ENCODE measurements at places on chromosomes 12 and 14. TPM values are rescaled to one million over a fixed set of nuclear protein-coding genes. Genes with fewer than 3 reads are reported as not detected.

- H3K4me3 ChIP-seq, result no peak overlapping the region
- H3K4me1 ChIP-seq, result no peaks in the 10 kb centered on the region
- no peak overlapping the region for H3K27ac ChIP-seq
- no peaks in the 10 kb centered on the region for H3K36me3 ChIP-seq
- no peaks in the 10 kb centered on the region for H3K27me3 ChIP-seq
Observed at GRCh38 chr12:126811391-126811790, 1455.6 kb upstream of the TMEM132C start.

GRCh38 chr12:30805959-30806358 is 51.2 kb upstream of the CAPRIN2 start:
- H3K27ac ChIP-seq, result no peak overlapping the region
- DNase-seq, result no peak
- H3K27me3 ChIP-seq, result no peaks in the 10 kb centered on the region
- H3K4me1 ChIP-seq, result no peaks in the 10 kb centered on the region

The KLRG1 gene
- total RNA-seq, result 27.3 TPM

GRCh38 chr12:94266796-94267536 is 118.6 kb downstream of the PLXNC1 start:
- H3K27me3 ChIP-seq, result no peaks in the 10 kb centered on the region
- H3K4me1 ChIP-seq, result peaks cover 14% of the 10 kb centered on the region
- no peaks in the 10 kb centered on the region for H3K36me3 ChIP-seq
- no peak for DNase-seq
- no peak overlapping the region for H3K27ac ChIP-seq
- H3K4me3 ChIP-seq, result no peak overlapping the region

DNA sequence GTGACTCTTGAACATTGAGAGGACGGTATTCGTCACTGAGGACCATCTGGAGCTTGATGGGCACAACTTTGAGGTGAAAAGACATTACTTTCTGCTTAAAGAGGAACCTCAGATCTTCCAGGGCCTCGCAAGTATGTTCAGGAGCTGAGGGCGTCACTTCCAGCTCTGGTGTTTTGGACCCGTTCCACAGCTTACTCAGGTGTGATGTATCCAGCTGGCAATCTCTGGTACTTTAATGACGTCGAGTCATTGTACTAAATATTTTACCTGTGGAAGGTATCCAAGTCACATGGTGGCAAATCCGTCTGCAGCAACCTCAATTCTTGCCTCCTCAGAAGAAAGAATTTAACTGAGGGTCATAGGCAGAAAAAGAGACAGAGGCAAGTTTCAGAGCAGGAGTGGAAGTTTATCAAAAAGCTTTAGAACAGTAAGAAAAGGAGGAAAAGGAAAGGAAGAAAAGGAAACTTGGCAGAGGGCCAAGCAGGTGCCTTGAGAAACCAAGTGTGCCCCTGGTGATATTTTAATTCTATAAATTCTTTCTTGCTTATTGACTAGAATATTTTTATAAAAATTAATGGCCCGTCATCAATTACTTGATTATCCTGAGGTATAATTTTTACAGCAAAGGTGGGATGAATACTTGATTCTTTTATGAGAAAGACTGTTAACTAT is 250.6 kb downstream of the AEBP2 start:
- no peaks in the 10 kb centered on the region for H3K36me3 ChIP-seq
- no peak for DNase-seq
- no peak overlapping the region for H3K27ac ChIP-seq
- no peaks in the 10 kb centered on the region for H3K27me3 ChIP-seq
- no peak overlapping the region for H3K4me3 ChIP-seq

- no peak overlapping the region for H3K4me3 ChIP-seq
- H3K27me3 ChIP-seq, result no peaks in the 10 kb centered on the region
- H3K27ac ChIP-seq, result no peak overlapping the region
- H3K4me1 ChIP-seq, result no peaks in the 10 kb centered on the region
- no peaks in the 10 kb centered on the region for H3K36me3 ChIP-seq
Observed at GRCh38 chr14:23751616-23752015, 115.5 kb downstream of the DHRS2 start.

The NCOR2 gene
- 99.5 TPM for total RNA-seq

GRCh38 chr14:99150236-99150635 is 121.8 kb downstream of the BCL11B start:
- H3K4me1 ChIP-seq, result no peaks in the 10 kb centered on the region
- no peaks in the 10 kb centered on the region for H3K27me3 ChIP-seq
- no peak overlapping the region for H3K27ac ChIP-seq
- no peaks in the 10 kb centered on the region for H3K36me3 ChIP-seq
- DNase-seq, result no peak
- no peak overlapping the region for H3K4me3 ChIP-seq

The DAO gene
- not detected for total RNA-seq

The VRTN gene
- not detected for total RNA-seq

- H3K4me3 ChIP-seq, result no peak overlapping the region
- H3K27me3 ChIP-seq, result no peaks in the 10 kb centered on the region
- H3K27ac ChIP-seq, result no peak overlapping the region
- H3K36me3 ChIP-seq, result no peaks in the 10 kb centered on the region
- DNase-seq, result no peak
Observed at GRCh38 chr14:79056879-79057278, 886.7 kb downstream of the NRXN3 start.

- no peak overlapping the region for H3K4me3 ChIP-seq
- no peaks in the 10 kb centered on the region for H3K27me3 ChIP-seq
- no peaks in the 10 kb centered on the region for H3K4me1 ChIP-seq
- H3K36me3 ChIP-seq, result no peaks in the 10 kb centered on the region
- H3K27ac ChIP-seq, result no peak overlapping the region
Observed at GRCh38 chr14:66596241-66596985, 88.5 kb downstream of the GPHN start.

DNA sequence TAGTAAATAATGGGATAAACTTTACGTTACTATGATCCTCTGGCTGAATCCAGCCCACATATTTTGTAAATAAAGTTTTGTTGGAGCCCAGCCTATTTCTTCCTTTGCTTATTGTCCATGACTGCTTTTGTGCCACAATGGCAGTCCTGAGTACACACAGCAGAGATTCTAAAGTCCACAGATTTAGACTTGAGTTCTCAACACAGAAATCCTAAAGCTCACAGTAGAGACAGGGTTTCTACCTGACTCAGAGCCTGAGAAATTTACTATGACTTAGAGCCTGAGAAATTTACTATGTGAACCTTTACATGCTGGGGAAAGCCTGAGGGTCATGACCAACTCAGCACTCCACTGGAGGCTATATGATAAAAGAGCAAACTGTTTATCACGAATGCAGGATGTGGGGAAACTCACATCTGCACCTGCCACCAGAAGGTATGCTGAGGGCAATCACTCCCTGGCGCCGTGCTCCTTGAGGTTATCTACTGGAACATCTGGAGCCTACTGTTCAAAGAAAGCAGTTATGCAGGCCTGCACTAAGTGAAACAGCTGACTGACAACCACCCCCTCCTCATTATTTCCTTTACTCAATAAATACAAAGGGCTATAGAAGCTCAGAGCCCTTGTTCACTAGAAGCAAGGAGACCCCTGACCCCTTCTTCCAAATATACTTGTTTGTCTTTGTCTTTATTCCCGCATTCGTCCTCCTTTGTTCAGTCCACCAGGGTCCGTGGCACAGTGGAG is 52.6 kb upstream of the BICD1 start:
- H3K27me3 ChIP-seq, result no peaks in the 10 kb centered on the region
- no peaks in the 10 kb centered on the region for H3K4me1 ChIP-seq
- H3K36me3 ChIP-seq, result no peaks in the 10 kb centered on the region
- H3K4me3 ChIP-seq, result no peak overlapping the region

GRCh38 chr12:122934722-122935121 is 31.5 kb downstream of the ABCB9 start:
- no peaks in the 10 kb centered on the region for H3K36me3 ChIP-seq
- H3K27me3 ChIP-seq, result no peaks in the 10 kb centered on the region
- DNase-seq, result no peak
- no peaks in the 10 kb centered on the region for H3K4me1 ChIP-seq

The NOS1 gene
- not detected for total RNA-seq

The OR4N5 gene
- not detected for total RNA-seq

The INHBE gene
- total RNA-seq, result not detected

The TAMALIN gene
- 501 TPM for total RNA-seq

DNA sequence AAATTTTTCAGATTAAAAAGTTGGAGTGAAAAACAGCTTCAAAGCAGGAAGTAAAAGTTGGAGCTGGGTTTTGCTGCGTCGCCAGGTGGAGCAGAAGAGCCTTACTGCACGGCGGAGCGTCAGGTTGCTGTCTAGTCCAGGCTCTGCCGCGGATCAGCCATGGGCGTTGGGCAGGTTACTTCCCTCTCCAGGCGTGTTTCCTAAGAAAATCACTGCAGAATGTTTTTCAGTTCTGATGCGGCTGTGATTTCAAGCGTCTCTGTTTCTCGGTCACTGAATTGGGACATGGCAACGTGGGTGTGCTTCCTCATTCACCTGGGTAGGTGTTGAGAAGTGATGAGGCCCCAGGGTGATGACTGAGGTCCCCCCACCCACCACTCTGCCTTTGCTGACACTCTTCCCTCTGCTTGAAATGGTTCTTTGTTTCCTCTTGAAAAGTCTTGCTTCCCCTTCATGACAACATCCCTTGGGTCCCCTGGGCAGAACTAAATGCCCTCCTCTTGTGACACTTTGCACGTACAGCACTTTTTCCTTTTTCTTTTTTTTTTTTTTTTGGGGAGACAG is 7.6 kb downstream of the EVL start:
- H3K27ac ChIP-seq, result peak overlapping the region; percentile 98
- H3K27me3 ChIP-seq, result no peaks in the 10 kb centered on the region
- peaks cover 27% of the 10 kb centered on the region for H3K36me3 ChIP-seq

- no peak overlapping the region for H3K4me3 ChIP-seq
- no peak for DNase-seq
- no peaks in the 10 kb centered on the region for H3K4me1 ChIP-seq
- H3K27ac ChIP-seq, result no peak overlapping the region
- no peaks in the 10 kb centered on the region for H3K36me3 ChIP-seq
- H3K27me3 ChIP-seq, result no peaks in the 10 kb centered on the region
Observed at GRCh38 chr14:87133073-87133801, 859.7 kb downstream of the GALC start.

The DCAF4 gene
- total RNA-seq, result 17.6 TPM

- no peaks in the 10 kb centered on the region for H3K36me3 ChIP-seq
- H3K27ac ChIP-seq, result no peak overlapping the region
- peaks cover 14% of the 10 kb centered on the region for H3K4me1 ChIP-seq
- no peaks in the 10 kb centered on the region for H3K27me3 ChIP-seq
- DNase-seq, result no peak
Observed at GRCh38 chr14:65434216-65434850, 21.8 kb downstream of the FUT8 start.

The KLRF1 gene
- 34.8 TPM for total RNA-seq

The CLEC4C gene
- total RNA-seq, result not detected

GRCh38 chr14:22547948-22548750 is 40.9 kb downstream of the DAD1 start:
- H3K27ac ChIP-seq, result peak overlapping the region; percentile 90
- no peak for DNase-seq
- peak overlapping the region; percentile 53 for H3K4me3 ChIP-seq
- peaks cover 78% of the 10 kb centered on the region for H3K36me3 ChIP-seq

- DNase-seq, result no peak
- no peaks in the 10 kb centered on the region for H3K27me3 ChIP-seq
- no peak overlapping the region for H3K27ac ChIP-seq
- no peak overlapping the region for H3K4me3 ChIP-seq
Observed at GRCh38 chr14:51447411-51447810, 204.3 kb upstream of the FRMD6 start.

The RAPGEF3 gene
- 0.08 TPM for total RNA-seq

DNA sequence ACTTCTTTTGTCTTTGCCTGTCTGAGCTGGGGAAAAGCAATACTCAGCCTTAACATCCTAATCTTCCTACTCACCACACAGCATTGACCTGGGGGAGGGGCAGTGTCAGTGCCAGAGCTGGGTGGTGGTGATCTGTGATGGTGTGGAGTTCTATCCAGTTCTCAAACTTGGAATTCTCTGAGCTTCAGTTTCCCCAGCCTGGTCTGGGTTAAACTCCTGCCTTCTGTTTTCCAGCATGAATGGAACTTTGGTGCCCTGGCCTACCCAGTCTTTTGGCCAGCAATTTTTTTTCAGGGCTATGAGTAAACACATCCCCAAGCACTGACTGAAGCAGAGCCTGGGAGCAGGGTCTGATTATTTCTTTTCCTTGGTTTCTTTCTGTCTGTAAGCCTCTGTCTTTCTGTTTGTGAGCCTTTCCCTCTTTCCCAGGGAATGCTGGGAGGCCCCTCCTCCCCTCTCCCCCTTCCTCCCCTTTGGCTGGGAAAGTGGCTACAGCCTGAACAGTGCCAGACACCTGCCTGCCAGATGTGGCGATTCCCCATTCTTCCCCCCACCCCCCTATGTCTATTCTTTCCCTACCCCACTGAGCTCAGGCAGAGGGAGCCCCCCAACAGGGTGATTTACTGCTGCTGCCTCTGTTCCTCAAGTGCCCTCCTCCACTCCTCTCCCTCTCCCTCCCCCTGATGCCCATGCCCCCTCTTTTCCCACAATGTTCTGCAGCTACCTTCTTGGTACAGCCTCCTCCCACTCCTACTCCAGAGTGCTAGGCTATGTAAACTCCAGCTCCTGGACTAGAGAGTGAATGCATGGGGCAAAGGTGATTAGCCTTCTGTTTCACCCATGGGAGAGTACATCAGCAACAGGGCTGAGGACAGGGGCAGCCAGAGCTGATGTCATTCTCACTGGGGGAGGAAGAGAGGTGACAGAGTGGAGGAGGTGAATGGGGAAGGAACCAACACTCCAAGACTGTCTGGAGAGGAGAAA is 11.1 kb downstream of the GPR84 start:
- no peak overlapping the region for H3K4me3 ChIP-seq
- H3K27ac ChIP-seq, result peak overlapping the region; percentile 63
- DNase-seq, result no peak
- no peaks in the 10 kb centered on the region for H3K27me3 ChIP-seq
- H3K4me1 ChIP-seq, result no peaks in the 10 kb centered on the region

DNA sequence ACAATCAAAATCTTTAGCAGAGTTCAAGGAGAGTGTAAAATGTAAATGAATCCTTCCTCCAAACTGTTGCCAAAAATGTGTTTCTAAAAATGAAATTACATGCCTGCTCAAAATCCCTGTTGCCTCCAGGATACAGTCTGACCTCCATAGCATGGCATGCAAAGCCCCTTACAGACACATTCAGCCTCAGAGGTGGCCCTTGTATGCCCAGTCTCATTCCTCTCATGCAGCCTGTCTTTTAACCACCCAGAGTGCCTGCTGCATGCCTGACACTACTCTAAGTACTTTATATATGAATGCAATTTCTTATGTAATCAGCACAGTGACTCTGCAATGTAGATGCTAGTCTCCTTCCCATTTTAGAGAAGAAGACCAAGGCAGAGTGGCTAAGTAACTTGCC is 24.4 kb upstream of the PTPRQ start:
- H3K27me3 ChIP-seq, result no peaks in the 10 kb centered on the region
- H3K4me3 ChIP-seq, result no peak overlapping the region
- no peaks in the 10 kb centered on the region for H3K4me1 ChIP-seq
- H3K27ac ChIP-seq, result no peak overlapping the region
- no peaks in the 10 kb centered on the region for H3K36me3 ChIP-seq
